Glutamatergic neuron (in vitro differentiated cells): ENCODE measurements at places on chromosomes 16 and 17.
A peak's percentile ranks its signal among the peaks of the same experiment; 100 is the strongest.

DNA sequence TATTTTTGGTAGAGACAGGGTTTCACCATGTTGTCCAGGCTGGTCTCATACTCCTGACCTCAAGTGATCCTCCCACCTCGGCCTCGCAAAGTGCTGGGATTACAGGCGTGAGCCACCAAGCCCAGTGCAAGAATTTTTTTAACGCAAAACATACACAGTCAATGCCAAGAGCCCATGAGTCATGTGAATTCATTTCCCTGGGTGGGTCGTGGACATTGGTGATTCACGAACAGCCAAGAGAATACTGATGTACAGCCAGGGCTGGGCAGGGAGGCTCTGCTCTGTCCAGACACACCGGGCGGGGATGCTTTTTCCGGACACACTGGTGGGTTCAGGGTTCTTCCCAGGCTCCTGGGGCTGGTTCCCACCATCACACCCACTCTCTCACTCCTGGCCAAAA, 17.7 kb downstream of the SLC38A8 start:
- no peak for DNase-seq

- no peak for DNase-seq
These were observed 8.1 kb downstream of the RPL19 start for GRCh38 chr17:39208136-39208535.

GRCh38 chr16:78639775-78640174, 540.3 kb downstream of the WWOX start:
- no peak for DNase-seq

- no peak for DNase-seq
These were observed 7.6 kb downstream of the ALKBH5 start for GRCh38 chr17:18191236-18191667.

- no peak for DNase-seq
These were observed 4.7 kb downstream of the ZPBP2 start for GRCh38 chr17:39872751-39873150.

DNA sequence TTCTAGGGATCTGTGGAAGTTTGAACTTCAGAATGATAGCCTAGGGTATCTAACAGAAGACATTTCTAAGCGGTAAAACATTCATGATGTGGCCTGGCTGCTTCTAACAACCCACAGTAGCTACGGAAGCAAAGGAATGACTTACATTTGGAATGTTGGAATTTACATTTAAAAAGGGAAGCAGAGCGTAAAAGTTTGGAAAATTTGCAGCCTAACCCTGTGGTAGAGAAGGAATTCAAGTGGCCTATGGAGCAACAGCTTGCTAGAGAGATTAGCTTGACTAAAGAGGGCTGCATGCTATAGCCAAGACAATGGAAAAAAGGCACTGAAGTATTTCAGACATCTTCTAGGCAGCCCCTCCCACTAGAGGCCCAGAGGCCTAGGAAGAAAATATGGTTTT, 50.1 kb downstream of the HNF1B start:
- DNase-seq: no peak

DNA sequence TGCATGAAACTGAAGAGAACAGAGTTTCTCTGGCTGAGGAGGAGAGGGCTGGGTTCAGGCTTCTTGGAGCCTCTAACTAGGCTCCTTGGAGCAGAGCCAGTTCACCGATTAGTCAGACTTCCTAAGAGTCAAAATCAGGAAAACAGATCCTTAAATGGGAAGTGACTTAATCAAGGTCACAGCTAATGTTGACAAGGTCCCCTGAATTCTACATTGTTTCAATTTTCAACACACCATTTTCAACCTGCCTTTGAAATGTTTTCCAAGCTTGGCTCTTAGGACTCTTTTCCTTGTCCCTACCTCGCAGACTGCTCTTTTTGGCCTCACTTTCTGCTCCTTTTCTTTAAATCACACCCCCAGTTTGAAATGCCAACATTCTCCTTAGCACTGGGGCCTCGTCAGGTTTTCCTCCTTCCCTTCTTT, 16.3 kb downstream of the MYL4 start:
- no peak for DNase-seq

- DNase-seq: no peak
These were observed 112.6 kb downstream of the USP22 start for GRCh38 chr17:20930081-20930760.

DNA sequence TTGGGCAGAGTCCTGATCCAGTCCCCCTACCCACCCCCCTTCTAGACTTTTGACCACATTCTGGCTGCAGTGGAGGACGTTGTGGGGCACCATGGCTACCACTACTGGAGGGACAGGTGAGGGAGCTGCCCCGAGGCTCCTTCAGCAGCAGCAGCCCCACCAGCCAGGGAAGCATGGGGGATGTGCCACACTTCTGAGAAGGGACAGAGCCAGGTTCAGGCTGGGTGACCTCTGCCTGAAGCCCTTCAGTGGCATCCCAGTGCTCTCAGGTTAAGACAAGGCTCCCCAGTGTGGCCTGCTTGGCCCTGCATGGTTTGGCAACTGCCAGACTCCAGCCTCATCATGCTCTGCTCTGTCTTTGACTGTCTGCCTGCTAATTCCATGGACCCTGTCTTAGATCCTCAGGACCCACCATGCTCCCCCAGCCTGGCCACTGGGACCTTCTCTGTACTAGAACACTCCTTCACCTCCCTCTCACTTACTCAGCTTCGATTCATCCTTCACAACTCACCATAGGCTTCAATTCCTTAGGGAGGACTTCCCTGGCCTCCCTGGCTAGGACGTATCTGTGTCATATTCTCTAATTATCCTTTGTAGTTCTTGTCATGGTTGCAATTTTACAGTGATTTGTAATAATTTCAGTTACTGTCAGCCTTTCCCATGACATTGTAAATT, 8.8 kb downstream of the SLC9A5 start:
- DNase-seq: no peak

GRCh38 chr17:42456223-42457106, 2.2 kb upstream of the ATP6V0A1 start:
- DNase-seq: no peak

- no peak for DNase-seq
These were observed 31.9 kb upstream of the CBX4 start for GRCh38 chr17:79871131-79871530.

DNA sequence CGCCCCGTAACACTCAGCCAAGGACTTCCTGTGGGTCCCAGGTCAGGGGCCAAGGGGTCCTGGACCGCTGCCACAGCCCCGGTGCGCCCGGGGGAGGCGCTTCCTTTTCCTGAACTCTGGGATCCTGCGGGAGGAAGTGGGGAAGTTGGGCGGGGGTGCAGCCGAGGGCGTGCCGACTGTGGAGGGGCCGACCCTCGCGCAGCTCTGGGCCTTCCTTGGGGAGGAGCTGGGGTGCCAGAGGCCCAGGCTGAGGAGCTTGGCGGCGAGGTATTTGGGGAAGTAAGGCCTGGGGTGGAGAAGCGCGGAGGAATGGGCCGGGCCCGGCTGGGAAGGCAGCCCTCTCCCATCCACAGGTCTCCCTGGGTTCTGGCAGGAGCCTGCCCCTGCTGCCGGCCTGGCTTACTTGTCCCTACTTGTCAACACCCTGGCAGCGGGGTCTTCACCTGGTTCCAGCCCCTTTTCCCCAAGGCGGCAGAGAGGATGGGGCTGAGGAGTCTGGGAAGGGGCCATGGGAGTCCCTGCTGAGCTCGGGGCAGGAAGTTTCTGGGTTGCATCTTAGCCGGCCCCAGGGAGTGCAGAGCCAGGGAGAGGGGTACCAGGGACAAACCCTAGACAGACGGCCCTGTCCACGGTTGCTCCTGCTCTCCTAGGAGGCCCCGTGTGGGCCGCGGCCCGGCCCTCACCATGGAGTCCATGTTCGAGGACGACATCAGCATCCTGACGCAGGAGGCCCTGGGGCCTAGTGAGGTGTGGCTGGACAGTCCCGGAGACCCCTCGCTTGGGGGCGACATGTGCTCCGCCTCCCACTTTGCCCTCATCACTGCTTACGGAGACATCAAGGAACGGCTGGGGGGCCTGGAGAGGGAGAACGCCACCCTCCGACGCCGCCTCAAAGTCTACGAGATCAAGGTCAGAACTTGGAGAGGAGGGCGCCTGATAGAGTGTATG, 1.7 kb downstream of the TBKBP1 start:
- DNase-seq: no peak

GRCh38 chr17:57584050-57584551, 161.0 kb downstream of the CCDC182 start:
- DNase-seq: no peak

- no peak for DNase-seq
These were observed 1.8 kb downstream of the CCL22 start for GRCh38 chr16:57360321-57360935.

- DNase-seq: no peak
These were observed 143.9 kb downstream of the CCDC182 start for GRCh38 chr17:57601143-57601735.

DNA sequence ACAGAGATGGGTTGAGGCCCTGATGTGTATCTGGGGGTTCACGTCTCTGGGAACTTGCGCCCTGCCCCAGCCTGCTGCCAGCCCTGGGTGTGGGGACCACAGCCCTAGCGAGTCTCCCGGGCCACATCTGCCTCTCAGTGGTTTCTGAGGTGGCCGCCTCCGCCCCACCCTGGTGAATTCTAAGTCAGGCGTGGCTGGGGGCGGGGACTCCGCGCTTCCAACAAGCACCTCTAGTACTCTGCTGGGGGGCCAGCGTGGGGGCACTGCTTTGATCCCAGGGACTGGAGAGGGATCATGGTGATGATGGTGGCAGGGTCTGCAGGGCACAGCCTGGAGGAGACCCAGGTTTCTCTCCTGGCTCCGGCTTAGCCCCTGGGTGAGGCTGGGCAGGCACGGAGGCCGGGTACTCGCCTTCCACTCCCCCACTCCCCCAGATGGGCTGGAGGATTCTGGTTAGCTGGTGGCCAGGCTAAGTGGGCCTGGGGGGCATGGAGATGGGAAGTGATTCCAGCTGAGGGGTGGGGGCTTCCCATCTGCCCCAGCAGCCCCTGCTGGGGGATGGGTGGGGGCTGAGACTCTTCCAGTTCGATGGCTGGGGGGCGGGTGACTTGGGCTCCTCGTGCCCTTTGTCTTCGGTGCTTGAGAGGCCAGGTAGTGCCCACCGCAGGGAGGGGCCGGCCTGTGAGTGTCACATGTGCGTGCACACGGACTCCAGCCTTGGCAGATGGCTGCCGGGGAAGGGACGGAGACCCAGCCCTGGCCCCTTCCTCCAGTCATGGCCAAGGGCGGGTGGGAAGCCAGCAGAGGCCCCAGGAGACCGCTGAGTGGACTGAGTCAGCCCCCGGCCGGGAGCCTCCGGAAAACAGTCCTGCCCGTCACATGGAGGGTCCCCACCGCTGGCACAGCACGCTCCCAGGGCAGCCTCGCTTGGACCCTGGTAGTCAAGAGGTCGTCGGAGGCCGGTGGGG, 3.9 kb downstream of the GLIS2 start:
- peak; percentile 75 for DNase-seq

GRCh38 chr16:8572919-8573724, 17.2 kb downstream of the TMEM114 start:
- peak; percentile 27 for DNase-seq

DNA sequence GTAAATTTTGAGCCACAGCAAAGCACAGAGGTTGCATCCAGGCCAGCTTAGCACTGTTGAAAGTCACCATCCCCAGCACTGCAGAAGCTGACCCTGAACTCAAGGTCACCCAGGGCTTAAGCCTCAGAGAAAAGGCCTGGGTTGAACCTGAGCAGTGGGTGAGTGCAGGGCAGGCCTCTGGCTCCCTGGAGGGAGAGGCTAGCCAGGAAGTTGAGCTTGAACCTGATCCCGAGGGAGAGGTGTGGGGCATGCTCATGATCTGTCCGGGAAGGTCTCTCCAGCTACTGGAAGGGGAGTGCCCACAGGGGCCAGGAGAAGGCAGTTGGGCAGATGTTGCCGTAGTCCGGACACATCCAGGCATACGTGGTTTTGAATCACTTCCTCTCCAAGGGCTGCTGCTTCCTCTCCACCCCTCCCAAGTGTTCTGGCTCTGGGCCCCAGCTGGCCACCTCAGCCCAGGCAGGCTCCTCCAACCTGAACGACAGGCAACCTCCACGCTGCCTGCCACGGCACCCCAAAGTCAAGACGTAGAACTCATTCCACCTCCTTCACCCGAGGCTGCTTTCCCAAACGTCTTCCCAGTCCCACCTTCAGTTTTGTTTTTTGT, 18.4 kb downstream of the CARHSP1 start:
- no peak for DNase-seq

GRCh38 chr16:57801098-57801808, 1.0 kb downstream of the KIFC3 start:
- no peak for DNase-seq

DNA sequence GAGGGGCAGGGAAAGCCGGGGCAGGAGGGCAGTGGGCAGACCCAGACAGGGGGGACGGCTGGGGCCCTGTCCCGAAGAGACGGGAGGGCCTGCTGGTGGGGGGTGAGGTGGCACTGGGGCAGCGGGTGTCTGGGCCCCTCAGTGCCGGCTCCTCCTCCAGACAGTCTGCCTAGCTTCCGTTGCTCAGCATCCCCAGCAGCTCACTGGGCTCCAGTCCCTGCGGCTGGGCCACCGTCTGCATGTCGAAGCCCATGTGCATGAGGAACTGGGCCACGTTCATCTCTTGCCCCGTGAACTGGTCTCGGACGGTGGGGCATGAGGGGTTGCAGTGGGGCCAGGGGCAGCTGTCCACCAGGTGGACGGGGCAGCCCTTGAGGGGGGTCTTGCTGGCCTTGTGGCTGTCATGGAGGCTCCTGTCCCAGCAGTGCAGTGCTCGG, 5.8 kb upstream of the MYADML2 start:
- DNase-seq: no peak

DNA sequence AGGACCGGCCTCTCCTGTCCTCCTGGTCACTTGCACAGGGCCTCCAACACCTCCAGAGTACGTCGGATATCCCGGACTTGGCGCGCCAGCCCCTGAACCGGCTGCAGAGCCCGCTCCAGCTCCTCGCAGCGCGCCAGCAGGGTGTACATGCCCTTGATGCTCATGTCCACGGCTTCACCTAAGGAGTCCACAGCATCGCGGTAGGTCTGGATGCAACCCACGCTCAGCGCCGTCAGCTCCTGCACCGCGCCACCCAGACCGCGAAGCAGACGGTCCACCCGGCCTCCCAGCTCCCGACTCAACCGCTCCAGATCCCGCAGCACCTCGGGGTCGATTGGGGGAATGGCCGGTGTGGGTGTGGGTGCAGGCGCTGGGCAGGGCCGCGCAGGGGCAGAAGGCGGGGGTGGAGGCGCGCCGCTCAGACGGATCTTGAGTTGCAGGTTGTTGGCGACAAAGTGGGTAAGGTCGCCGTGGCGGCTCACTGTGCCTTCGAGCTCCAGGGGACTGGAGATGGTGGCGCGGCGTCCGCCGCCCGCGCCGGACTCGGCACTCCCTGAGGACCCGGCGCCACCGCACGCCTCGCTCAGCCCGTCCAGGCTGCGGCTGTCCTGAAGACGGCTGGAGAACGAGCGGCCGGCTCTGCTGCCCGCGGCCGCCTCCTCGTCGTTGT, 804 bp downstream of the BORCS6 start:
- no peak for DNase-seq

GRCh38 chr16:30472328-30472942, at the start of gene ITGAL:
TSS of gene ITGAL (plus strand) at chr16:30472742. CDS start at chr16:30472838, 96 bp downstream.
- DNase-seq: no peak

GRCh38 chr17:28749516-28750177, 5.8 kb downstream of the TRAF4 start:
- DNase-seq: no peak

DNA sequence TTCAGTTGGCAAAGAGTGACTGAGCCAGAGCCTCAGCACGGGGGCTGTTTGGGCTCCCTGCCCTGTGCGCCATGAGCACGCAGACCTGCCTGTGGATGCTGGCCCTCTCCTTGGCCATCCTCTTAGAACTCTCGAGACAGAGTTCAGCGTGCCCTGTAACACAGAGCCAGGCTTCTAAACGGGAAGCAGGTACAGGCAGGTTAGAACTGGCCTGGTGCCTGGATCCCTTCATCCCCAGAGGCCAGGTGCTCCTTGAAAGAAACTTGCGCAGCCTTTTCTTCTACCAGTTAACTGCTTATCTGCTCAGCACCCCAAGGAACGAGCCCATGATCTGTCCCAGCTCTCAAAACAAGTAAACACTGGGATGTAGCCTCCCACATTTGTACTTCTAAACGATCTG, 6.9 kb downstream of the CCNF start:
- DNase-seq: no peak
